Small intestine (tissue), 16 donors: ENCODE measurements at places on chromosomes 7 and 10.

DNA sequence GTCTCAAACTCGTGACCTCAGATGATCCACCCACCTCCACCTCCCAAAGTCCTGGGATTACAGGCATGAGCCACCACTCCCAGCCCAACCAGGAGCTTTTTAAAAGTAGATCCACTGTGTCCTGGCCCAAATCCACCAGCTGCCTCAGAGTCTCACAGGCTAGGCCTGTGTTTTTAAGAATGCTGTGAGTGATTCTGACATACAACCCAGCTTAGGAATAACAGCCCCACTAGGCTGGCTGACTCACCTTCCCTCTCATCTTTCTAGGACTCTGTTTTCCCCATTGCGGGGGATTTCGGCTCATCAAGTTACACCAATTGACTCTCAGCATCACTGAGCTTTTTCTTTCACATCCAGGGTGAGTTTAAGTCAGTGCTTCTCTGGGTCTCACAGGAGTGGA, 207.6 kb downstream of the SKIDA1 start:
- DNase-seq = no peak

GRCh38 chr7:147569116-147569913, 1021.3 kb upstream of the C7orf33 start:
- DNase-seq = no peak

DNA sequence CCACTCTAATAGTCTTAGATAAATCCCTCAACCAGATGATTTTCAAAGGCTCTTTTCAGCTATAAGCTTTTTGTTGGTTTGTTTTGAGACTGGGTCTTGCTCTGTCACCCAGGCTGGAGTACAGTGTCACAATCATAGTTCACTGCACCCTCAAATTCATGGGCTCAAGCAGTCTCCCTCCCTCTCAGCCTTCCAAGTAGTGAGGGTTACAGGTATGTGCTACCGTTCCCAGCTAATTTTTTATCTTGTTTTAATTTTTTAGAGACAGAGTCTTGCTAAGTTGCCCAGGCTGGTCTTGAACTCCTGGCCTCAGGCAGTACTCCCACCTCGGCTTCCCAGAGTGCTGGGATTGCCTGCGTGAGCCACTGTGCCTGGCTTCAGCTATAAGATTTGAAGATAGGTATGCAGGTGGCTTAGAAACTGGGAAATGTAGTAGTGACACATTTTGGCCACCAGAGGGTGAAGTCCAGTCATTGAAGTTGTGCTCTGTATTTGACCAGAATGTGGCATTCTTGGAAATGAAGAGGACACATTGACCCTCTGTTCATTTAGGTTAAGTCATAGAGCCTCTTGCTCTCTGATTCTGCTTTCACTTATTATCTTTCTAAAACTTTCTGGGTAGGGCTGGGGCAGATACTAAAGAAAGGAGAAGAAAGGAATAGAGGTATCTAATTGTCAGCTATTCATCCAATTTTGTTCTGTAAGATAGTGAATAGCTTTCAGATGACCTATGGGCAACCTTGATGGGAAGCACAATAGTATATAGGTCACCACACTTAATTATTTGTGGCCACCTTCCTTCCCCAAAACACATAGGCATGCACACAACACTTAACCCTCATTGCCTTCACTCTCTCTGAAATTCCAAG, 36.0 kb downstream of the R3HCC1L start:
- peak; percentile 58 for DNase-seq

- DNase-seq = no peak
Observed at GRCh38 chr10:98910048-98910447, 325.6 kb downstream of the HPSE2 start.

DNA sequence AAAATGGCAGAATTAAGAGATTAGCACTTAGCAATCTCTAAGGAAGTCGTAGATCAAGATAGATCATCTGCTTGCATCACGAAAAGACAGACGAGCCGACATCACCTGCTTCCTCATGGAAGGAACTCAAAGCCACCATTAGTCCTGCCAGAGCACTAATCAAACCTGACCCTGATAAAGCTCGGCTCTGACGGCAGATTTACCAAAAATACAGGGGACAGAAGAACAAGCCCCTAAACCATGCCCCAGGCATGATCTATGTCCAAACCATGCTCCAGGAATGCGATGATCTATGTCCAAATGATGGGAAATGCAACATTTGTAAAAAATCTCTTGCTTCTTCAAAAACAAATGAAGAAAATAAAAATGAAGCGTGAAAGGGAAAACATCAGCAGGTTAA, 182.8 kb downstream of the TCERG1L start:
- DNase-seq = no peak

GRCh38 chr10:99809931-99810615, 27.6 kb downstream of the ABCC2 start:
- no peak for DNase-seq

DNA sequence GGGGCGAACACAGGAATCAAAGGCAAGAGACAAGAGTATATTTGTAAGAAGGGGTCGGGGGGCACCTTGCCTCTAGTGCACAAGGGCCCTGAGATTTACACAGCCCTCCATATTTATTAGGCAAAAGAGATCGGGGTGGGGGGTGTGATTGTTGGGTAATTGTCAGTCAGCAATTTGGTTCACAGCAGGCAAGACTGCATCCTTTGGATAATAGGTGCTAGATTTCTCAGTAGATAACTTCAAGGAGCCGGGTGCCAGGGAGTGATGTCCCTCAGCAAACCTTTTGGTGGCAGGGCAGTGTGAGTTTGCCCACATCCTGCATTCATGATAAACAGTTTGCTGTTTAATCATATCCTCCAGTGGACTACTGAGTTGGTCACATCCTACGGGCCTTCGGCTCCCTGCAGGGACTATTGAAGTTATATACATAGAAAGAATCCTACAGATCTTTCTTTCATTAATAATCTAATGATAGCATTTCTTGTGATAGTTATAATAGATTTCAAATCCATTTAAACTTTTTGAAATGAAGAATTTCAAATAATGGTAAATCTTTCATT, 178.5 kb downstream of the GNAI1 start:
- DNase-seq = no peak

- no peak for DNase-seq
Observed at GRCh38 chr10:132868995-132869394, 73.4 kb downstream of the CFAP46 start.

GRCh38 chr7:92696584-92696983, 106.4 kb upstream of the FAM133B start:
- no peak for DNase-seq

- DNase-seq = peak; percentile 18
Observed at GRCh38 chr7:155009570-155010157, 6.7 kb upstream of the PAXIP1 start.

DNA sequence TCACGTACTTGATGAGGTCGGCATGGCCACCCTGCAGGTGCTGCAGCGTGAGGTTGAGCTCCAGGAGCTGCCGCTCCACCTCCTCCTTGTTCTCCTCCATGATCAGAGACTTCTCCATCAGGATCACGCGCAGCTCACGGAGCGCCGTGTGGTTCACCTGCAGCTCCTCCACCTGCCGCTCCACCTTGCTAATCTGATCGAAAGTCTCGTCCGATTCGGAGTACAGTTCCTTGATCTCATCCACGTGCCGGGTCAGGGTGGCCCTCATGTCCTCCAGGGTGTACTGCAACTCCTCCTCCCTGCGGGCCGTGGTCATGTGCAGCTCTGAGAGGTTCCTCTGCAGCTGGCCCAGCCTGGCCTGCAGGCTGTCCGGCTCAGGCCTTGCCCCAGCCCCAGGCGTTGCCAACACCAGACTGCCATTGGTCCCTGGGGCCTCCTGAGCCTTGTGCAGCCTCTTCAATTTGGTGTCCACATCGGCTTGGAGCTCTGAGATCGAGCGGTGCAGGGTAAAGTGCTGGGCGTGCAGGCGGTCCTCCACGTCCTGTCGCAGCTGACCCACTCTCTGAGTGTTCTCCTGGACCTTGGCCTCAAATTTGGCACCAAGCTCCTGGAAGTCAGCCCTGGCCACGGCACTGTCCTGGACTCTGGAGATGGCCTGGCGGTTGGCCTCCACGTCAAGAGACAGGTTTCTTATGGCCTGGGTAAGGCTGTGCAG, 13.9 kb downstream of the MMRN2 start:
- no peak for DNase-seq

GRCh38 chr10:46014206-46014605, 16.2 kb downstream of the NCOA4 start:
- DNase-seq = no peak

GRCh38 chr7:135248546-135248945, 14.9 kb downstream of the STRA8 start:
- DNase-seq = no peak

- no peak for DNase-seq
Observed at GRCh38 chr10:92832121-92832520, 16.2 kb upstream of the EXOC6 start.

DNA sequence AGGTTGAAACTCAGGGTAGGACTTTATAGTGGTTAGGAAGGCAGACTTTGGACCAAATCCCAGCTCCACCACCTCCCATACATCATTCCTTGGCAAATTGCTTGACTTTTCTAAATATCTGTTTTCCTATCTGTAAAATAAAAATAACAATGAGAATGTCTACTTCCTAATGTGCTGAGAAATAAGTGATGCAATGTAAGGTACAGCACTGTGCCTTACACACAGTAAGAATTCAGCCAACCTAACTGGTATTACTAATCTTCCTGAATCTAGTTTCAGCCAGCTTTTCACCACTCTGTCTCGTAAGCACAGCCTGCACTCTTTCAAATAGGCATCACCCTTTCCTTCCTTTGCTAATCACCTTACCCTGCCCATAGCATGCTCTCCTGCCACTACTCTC, 9.7 kb downstream of the PRLHR start:
- no peak for DNase-seq
